ENCODE measurements at places on chromosomes 2 and 18.

DNA sequence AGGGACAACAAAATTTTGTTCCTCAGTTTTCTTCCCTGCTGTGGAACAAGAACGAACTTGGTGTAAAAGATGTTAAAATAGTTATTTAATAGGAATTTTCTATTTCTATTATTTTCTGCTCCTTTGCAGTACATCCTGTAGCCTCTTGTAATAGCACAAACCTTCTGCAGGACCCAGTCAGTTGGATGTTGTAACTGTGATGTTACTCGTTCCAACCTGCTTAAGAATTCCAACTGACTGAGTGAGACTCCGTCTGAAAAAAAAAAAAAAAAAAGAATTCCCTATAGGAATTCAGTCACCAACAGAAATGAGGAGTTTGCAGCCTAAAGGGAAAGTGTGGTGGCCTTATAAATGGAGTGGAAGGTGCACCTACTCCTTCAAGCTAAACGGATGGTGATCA is 46.4 kb upstream of the CDH20 start:
- DNase-seq, result no peak

- no peak for DNase-seq
These were observed 19.8 kb upstream of the GPR55 start for GRCh38 chr2:230944757-230945372.

DNA sequence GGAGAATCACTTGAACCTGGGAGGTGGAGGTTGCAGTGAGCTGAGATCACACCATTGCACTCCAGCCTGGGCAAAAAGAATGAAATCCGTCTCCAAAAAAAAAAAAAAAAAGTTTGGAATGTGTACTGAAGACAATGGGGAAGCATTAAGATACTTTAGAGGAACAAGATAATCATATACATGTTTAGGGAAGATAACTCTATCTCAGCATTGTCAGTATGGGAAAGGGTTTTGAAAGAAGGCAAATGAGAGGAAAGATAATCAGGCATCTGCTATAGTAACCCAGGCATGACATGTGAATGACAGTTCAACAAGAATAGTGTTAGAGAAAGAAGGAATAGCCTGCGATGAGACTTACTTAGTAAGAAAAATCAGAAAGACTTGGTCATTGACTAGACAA is 112.0 kb downstream of the ATAD2B start:
- DNase-seq, result no peak

GRCh38 chr2:62577994-62578781 is 72.2 kb upstream of the TMEM17 start:
- peak; percentile 44 for DNase-seq

DNA sequence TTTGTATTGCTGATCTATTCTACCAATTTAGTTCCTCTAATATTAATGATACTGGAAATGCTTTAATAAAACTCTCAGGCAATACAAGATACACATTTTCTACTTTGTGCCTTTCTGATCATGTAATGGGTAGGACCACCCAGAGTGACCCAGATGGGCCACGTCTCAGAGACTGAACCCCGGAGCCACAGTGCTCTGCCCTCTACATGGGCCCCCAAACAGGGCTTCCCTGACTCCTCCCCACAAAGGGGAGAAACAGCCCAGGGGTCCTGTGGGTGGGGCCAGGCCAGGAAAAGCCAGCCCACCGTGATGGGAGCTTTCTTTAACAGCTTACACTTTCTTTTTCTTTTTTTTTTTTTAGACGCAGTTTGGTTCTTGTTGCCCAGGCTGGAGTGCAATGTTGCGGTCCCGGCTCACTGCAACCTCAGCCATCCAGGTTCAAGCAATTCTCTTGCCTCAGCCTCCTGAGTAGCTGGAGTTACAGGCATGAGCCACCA is 18.4 kb downstream of the HDAC4 start:
- DNase-seq, result no peak

- peak; percentile 8 for DNase-seq
These were observed 37.5 kb upstream of the STK17B start for GRCh38 chr2:196208915-196209314.

GRCh38 chr18:73079920-73080319 is 212.1 kb upstream of the NETO1 start:
- no peak for DNase-seq

GRCh38 chr2:237480556-237480955 is 6.5 kb upstream of the MLPH start:
- no peak for DNase-seq

GRCh38 chr2:20966061-20966595 is 77.7 kb downstream of the APOB start:
- DNase-seq, result no peak

- DNase-seq, result peak; percentile 44
These were observed 314.4 kb upstream of the CDH7 start for GRCh38 chr18:65436430-65436829.

- peak; percentile 23 for DNase-seq
These were observed 42.0 kb upstream of the IL1R1 start for GRCh38 chr2:102100371-102101096.

- peak; percentile 66 for DNase-seq
These were observed 28.0 kb downstream of the CROCC2 start for GRCh38 chr2:240933966-240934700.

DNA sequence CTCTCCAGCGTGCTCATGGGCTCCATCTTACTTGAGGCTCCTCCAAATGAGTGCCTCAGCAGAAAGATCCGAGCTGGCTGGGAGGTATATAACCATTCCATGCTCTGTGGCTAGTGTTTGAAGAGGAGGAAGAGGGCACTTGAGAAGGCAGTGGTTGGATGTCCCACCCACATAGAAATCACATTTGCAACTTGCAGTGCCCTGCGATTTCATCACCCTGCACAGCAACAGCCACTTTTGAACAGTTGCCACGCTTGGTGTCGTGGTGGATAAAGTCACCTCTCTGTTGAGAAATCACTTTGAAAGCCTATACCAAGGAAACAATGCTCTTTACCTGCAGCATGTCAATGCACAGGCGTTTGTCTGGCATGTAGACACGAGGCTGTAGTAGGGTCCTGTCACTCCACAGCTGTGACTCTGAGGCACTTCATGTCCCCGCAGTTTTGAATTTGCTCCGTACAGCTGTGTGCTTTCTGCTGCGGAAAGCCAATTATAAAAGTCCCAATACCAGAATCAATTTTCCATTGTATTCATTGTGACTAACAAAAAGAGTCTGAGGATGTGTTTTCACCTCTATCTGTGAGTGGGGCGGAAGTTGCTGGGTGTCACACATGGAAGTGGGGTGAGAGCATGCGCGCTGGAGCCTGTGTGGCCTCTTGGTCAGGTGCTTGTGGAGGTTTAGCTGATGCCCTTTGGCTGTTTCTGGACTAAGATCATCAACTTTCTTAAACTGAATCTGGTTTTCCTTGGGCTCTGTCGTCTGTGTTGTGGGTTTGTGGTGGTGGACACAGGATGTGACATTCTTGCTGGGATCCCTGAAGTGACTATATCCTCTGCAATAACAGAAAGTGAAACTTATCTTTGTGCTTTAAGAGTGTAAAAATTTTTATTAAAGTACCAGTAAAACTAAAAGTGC is 2.8 kb downstream of the CNDP2 start:
- DNase-seq, result peak; percentile 35

GRCh38 chr2:147989809-147990403 is 30.6 kb downstream of the ORC4 start:
- peak; percentile 37 for DNase-seq

GRCh38 chr2:159004849-159005248 is 36.4 kb downstream of the TANC1 start:
- DNase-seq, result no peak

- DNase-seq, result peak; percentile 69
These were observed 48.3 kb downstream of the TNS1 start for GRCh38 chr2:217954469-217954868.

DNA sequence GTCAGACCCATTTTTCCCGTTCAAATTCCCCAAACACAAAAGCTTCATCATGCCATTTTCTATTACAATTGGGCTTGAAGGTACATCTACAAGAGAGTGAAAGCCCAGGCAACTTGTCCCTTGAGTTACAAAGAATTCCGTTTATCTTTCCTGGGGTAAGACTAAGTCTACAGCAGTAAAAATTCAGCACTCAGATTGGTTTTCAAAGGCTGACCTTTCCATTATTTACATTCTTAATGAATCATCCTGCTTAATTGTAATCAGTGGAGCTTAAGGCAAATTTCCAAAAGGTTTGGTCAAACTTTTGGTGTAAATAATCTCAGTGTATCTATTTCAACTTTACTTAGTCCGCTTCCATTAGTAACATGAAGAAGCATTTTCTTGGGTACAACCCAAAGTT is 33.4 kb upstream of the ST3GAL5 start:
- DNase-seq, result no peak

DNA sequence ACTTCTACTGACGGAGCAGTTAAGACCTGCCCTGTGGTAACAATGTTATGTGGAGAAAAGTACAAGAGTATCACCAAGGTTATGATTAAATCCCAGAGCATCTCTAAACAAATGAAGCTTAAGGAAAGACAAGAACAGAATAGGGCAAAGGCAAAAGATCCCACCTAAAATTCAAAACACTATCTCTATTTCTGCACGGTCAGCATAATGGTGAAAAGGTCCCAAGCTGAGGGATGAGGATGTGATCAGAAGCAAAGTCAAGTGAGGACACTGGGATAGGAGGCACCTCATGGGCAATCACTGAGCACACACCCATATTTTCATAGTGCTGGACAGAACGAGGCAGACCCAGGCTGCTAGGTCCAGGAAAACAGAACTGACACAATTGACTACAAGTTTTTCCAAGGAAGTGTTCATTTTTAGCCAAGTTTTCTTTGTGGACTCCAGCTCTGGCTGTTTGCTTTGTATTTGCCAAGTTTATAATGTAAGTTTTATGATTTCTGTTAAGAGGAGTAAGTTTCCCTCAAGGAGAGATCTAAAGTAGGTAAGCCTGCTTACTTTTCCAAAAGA is 77.8 kb downstream of the NCKAP5 start:
- no peak for DNase-seq

DNA sequence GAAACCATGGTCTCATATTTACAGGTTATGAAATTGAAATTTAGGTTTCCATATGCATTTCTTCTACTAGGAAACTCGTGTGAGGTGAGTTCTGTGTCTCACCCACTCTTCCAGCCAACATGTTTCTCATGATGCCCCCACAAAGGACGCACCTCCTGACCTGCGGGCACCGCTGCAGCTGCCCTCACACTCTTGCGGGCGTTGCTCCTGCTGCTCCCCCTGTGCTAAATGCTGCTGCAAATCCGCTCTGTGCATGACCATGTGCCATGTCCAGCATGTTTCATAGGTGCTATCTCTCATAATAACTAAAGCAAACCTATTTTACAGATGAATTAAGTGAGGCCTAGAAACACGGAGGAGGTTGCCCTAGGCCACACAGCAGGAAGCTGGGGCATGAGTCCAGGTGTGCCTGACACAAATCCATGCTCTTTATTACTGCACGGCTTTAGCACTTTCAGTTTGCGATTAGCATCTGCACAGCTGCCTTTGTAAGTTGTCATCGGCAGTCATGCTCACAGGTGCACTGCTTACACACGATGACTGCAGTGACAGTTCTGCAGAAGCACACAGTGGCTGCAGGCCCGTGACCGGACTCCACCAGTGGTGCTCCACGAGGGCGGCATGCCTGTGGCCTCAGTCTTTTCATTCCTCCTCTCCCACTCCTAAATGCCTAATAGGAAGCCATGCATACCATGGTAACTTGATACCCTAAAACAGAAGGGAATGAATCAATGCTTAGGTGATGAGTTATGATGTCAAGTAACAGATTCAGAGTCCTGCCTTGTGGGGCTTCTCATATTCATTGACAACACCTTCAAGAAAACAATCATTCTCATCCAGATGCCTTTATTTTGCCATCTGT is 14.9 kb upstream of the GALR1 start:
- peak; percentile 34 for DNase-seq

GRCh38 chr18:48459016-48459415 is 49.8 kb upstream of the ZBTB7C start:
- DNase-seq, result no peak

DNA sequence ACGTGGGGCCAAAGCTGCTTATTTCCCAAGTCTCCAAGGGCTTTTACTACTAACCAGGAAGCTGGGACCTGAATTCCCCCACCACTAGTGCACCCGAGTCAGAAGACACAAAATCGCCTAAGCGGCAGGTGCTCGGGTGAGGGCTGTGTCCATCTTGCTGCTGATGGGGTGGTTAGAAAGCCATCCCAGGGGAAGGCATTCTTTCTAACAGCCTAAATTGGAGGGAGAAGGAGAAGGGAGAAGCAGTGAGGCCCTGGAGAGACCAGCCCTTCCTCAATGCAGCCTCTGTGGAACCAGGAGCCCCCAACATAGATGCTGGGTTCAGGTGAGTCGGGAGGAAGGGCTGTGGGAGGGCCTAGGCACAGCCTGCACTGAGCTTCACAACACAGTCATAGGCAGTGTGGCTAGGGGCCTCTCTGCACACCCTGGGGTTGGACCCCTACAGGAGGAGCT is 1.9 kb upstream of the PROM2 start:
- DNase-seq, result no peak

GRCh38 chr2:26581266-26581990 is 59.7 kb downstream of the CIB4 start:
- no peak for DNase-seq

GRCh38 chr2:134148172-134148571 is 105.7 kb upstream of the MGAT5 start:
- DNase-seq, result no peak

- DNase-seq, result no peak
These were observed 20.8 kb downstream of the DBI start for GRCh38 chr2:119387381-119388129.

- DNase-seq, result no peak
These were observed 33.6 kb upstream of the LRP2 start for GRCh38 chr2:169395821-169396374.

DNA sequence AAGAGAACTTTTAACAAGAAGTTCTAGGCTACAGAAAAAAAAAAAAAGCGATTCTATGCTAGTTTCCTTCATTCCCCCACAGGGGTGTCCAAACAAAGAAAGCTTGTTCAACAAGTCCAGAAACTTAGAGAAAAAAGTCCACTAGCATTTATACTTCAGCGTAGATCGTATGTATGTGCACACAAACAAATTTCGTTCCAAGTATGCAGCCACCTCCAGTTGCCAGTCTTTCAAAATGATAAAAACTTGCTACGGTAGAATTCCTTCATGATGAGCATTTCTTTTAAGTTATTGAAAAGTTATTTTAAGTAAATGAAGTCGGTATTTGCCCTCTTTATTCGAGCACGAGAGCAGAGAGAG is 3.7 kb upstream of the OTX1 start:
- DNase-seq, result no peak

GRCh38 chr18:3411327-3411726 is 38.6 kb upstream of the TGIF1 start:
- DNase-seq, result peak; percentile 61

GRCh38 chr18:41418598-41418997 is 536.4 kb upstream of the PIK3C3 start:
- no peak for DNase-seq

GRCh38 chr2:146873056-146873455 is 971.8 kb upstream of the ACVR2A start:
- DNase-seq, result no peak

GRCh38 chr2:143440411-143441012 is 311.3 kb downstream of the ARHGAP15 start:
- DNase-seq, result no peak

DNA sequence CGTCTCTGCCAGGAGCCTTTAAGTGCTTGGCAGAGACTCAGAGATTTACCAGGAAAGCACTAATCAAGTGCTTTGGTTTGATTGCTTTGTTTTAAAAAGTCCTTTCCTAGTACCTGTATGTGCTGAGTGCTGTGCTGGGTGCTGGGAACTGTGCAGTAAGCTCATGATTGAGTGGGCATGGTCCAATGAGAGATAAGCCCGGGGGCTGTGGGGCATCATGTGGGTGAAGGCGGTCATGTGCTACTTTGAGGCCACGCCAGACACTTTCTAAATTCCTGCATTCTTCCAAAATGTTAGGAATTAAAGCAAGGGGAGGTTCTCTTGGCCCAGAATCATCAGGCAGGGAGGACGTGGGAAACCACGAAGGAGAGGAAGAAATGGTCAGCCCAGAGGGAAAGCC is 109.0 kb downstream of the ACAA2 start:
- no peak for DNase-seq

- no peak for DNase-seq
These were observed 137.7 kb downstream of the TANC1 start for GRCh38 chr2:159106109-159106508.
